ENCODE measurements at places on chromosomes 13 and 19. TPM values are rescaled to one million over a fixed set of nuclear protein-coding genes. Genes with fewer than 3 reads are reported as not detected.

Gene PRR19
- total RNA-seq, result 1.4 TPM

GRCh38 chr19:5093948-5094718, 125.2 kb downstream of the KDM4B start:
- no peak for DNase-seq

Gene SERP2
- total RNA-seq, result 30.7 TPM

- no peak for DNase-seq
These were observed 7.5 kb upstream of the MIER2 start for GRCh38 chr19:351976-352625.

DNA sequence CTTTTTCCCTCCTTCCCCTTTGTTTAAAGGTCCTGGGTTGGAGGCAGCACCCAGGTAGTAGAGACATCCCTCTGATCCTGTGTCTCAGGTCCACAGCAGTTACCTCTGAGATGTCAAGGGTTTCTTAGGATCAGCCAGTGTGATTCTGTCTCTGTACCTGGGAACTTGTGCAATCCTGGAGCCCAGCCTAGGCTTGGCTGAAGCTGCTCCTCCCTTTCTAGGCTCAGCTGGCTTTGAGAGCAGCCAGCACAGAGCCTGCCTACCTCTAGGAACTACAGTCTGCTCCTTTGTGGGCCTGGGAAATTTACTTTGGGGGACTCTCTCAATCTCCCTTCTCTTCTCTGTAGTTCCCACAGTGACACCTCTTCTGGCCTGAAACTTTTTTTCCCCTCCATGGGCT, 171.6 kb downstream of the MTUS2 start:
- no peak for DNase-seq

Gene KLC3
- 0.16 TPM for total RNA-seq

Data from occipital lobe (tissue), 3 donors.